Fibroblast of gingiva (primary cell): ENCODE measurements at places on chromosomes 12 and 14.
A peak's percentile ranks its signal among the peaks of the same experiment; 100 is the strongest.

GRCh38 chr12:53336181-53336681 lies at the start of gene SP7:
Gene SP7 (minus strand): TSS chr12:53336354. CDS start chr12:53335646, 708 bp downstream.
- DNase-seq = no peak

GRCh38 chr12:13777374-13777773 lies 204.0 kb downstream of the GRIN2B start:
- DNase-seq = no peak

DNA sequence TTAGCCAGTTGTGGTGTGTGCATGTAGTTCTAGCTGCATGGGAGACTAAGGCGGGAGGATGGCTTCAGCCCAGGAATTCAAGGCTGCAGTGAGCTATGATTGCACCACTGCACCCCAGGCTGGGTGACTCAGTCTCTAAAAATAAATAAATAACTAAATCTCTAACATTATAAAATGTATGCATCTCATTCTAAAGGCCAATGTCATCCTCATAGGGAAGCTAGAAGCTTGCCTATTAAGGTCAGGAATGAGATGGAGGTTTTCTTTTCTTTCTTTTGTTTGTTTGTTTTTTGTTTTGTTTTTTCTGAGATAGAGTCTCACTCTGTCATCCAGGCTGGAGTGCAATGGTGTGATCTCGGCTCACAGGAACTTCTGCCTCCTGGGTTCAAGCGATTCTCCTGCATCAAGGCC lies 48.8 kb upstream of the PAPLN start:
- DNase-seq = peak; percentile 69

DNA sequence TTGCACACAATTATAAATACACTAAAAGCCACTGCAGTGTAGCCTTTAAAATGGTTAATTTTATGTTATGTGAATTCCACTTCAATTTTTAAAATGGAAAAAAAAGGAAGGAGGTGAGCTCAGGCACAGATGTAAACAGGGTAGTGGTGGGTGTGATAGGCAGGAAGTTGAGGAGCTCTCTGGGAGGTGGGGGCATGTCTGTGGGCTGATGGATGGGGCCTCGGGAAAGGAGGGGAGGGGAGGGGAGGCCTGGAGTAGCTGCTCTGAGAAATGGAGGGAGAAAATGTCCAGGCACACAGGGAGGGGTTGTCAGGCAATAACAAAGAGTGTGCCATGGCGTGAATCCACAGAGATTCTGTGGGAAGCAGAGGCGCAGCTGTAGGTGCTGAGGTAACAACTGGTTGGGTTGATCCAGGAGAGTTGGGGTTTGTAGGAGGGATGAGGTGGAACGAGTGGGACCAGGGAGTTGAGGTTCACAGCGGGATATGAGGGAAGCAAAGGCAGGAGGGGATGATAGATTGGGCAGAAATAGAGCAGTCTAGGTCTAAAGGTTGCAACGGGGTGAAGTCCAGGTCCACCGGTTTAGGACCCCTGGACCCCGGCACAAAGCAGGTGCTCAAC lies 57.2 kb downstream of the LTBP2 start:
- no peak for DNase-seq

GRCh38 chr12:113505941-113506340 lies 34.3 kb upstream of the LHX5 start:
- DNase-seq = no peak

- DNase-seq = no peak
Observed at GRCh38 chr14:26709019-26709418, 111.2 kb upstream of the NOVA1 start.

- DNase-seq = peak; percentile 91
Observed at GRCh38 chr12:53145383-53146260, 34.9 kb upstream of the ZNF740 start.

DNA sequence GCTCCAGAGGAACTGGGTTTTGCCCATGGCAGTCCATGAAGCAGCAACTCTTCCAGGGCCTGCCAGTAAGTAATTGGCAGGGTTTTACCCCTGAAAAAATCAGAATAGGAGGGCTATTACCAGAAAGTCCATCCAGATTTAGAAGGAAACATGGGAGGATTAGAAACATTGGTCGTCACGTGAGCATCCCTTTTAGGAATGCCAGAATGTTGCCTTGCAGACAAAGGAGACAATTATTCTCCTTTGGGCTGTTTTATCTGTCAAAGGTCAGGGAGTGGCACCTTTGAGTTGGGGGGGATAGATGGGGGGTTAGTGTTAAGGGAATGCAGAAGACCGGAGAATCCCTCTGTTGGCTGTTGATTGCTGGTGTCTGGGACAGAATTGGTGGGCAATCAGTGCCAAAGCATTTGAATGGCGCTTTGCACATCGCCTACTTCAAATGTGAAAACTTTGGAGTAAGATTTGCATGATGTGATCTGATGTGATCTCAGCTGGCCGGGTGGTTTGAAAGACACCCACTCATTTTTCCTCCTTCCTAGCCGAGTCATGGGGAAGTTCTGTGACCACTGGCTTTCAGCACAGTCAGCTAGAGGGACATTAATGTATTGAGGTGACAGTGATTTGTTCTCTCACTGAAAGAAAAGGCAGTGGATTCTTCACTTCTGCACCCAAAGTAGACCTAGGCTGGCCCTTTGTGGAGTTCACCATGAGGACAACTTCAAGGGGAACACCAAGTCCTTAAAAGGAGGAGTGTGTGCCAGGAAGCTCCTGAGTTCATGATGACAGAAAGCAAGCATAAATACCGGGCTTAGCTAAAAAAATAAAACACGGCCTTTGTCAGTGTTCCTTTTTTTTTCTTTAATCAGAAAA lies 31.4 kb downstream of the FLVCR2 start:
- no peak for DNase-seq

DNA sequence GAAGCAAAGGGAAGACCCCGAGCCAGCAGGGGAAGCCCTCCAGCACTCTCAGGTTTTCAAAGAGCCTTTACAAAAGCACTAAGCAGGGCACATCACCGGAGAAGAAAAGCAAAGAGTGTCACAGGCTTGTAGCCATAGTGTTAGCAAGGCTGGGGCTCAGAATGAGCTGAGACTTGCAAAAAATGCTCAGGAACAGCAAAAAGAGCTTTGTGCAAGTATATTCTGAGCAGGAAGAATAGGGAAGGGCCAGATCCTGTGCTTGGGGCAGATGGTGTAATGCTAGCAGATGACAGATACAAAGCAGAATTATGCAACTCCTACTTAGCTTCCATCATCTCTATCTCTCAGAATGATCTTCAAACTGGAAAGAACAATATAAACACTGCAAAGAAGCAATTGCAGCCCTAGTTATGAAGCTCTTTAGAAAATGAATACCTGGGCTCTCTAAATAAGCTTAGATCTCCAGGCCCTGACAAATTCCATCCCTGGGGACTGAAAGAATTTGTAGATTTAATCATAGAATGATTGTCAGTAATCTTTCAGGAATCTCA lies 23.7 kb upstream of the PARP11 start:
- DNase-seq = no peak
